ENCODE measurements at places on chromosomes 2 and 18.

GRCh38 chr2:33168922-33169321, 222.2 kb downstream of the LTBP1 start:
- no peak for DNase-seq

GRCh38 chr2:85996591-85996990, 107.8 kb upstream of the ST3GAL5 start:
- DNase-seq = no peak

DNA sequence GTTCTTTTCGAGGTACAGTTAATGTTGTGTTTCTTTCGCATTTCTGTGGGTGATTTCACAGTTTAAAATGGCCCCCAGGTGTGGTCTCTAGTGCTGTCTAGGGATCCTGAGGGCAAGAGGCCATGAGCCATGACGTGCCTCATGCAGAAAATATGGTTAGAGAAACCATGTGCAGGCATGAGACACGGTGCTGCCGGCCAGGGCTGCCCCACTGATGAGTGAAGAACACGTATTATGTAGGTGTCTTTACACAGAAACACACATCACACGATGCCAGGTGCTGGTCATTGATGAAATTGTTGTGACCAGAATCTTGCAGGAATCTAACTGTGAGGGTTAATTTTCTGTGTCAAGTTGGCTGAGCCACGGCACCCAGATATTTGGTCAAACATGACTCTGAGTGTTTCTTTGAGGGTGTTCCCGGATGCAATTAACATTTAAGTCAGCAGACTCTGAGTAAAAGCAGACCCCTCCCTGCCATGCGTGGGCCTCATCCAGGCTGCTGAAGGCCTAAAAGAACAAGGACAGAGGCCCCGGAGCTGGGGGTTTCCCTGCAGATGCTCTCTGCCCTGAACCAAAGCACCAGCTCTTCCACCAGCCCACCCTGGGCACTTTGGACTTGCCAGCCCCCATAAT, 463.0 kb upstream of the MYT1L start:
- no peak for DNase-seq

GRCh38 chr2:40386177-40386576, 65.7 kb downstream of the SLC8A1 start:
- no peak for DNase-seq

Measured in activated CD4-positive, alpha-beta T cell treated with anti-CD3 and anti-CD28 coated beads, Interleukin-2, amount 50 U/mL, for 24 hours (primary cell).